ENCODE measurements at places on chromosomes 4 and X.

DNA sequence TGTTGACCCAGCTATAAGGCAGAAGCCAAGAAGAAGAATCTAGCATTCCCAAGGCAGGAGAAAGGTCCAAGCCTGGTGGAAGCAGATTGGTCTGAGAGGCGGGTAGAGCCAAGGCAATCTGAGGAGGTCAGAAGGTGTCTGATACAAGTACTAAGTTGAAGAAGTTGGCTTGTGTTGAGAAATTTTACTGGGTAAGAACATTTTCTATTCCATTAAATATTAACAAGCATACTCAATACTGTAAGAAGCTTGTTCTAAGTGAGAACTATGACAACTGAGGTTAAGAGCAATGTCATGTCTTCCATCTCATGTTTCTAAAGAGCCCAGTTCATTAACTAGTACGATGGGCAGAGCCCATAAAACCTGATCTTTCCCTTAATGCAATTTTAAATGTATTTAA lies 75.0 kb downstream of the FAM13A start:
- no peaks in the 10 kb centered on the region for H3K4me1 ChIP-seq
- no peaks in the 10 kb centered on the region for H3K36me3 ChIP-seq
- H3K27me3 ChIP-seq, result no peaks in the 10 kb centered on the region
- DNase-seq, result no peak
- no peak overlapping the region for H3K4me3 ChIP-seq
- H3K27ac ChIP-seq, result no peak overlapping the region

GRCh38 chrX:9482408-9482807 lies 17.6 kb downstream of the TBL1X start:
- no peak for DNase-seq
- peaks cover 21% of the 10 kb centered on the region for H3K4me1 ChIP-seq
- H3K27ac ChIP-seq, result no peak overlapping the region
- no peak overlapping the region for H3K4me3 ChIP-seq

DNA sequence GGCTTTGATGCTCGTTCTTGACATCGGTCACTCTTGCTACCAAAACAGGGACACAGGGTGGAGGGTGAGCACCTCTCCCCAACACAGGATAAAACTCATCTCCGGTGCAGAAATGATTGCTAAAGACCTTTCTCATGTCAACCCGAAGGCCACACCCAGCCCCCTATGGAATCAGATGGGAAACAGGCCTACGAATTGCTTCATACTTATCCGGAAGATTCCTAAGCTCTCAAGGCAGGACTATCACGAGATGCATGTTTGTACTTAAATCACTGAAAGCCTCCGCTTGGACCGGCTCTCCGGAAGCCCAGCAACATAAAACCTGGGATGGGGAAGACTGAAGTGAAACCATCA lies 74.9 kb downstream of the MTMR1 start:
- H3K4me1 ChIP-seq, result no peaks in the 10 kb centered on the region
- H3K4me3 ChIP-seq, result no peak overlapping the region
- no peak overlapping the region for H3K27ac ChIP-seq
- H3K27me3 ChIP-seq, result no peaks in the 10 kb centered on the region
- H3K36me3 ChIP-seq, result peaks cover 14% of the 10 kb centered on the region

GRCh38 chr4:38703635-38704034 lies 39.6 kb downstream of the KLF3 start:
- no peak overlapping the region for H3K27ac ChIP-seq
- H3K27me3 ChIP-seq, result no peaks in the 10 kb centered on the region
- peaks cover 23% of the 10 kb centered on the region for H3K4me1 ChIP-seq
- no peak for DNase-seq
- no peaks in the 10 kb centered on the region for H3K36me3 ChIP-seq
- H3K4me3 ChIP-seq, result no peak overlapping the region

- no peak for DNase-seq
- no peaks in the 10 kb centered on the region for H3K36me3 ChIP-seq
- no peak overlapping the region for H3K27ac ChIP-seq
- no peaks in the 10 kb centered on the region for H3K27me3 ChIP-seq
Measured at GRCh38 chrX:15546745-15547144, 46.1 kb downstream of the BMX start.

GRCh38 chr4:89586864-89587263 lies 250.1 kb downstream of the SNCA start:
- no peak overlapping the region for H3K27ac ChIP-seq
- H3K36me3 ChIP-seq, result peaks cover 3% of the 10 kb centered on the region
- H3K4me3 ChIP-seq, result no peak overlapping the region
- H3K4me1 ChIP-seq, result no peaks in the 10 kb centered on the region
- H3K27me3 ChIP-seq, result peaks cover 3% of the 10 kb centered on the region
- DNase-seq, result no peak

- no peak for DNase-seq
- H3K4me3 ChIP-seq, result no peak overlapping the region
- no peak overlapping the region for H3K27ac ChIP-seq
- H3K27me3 ChIP-seq, result peaks cover 14% of the 10 kb centered on the region
- H3K4me1 ChIP-seq, result no peaks in the 10 kb centered on the region
Measured at GRCh38 chr4:18512718-18513117, 491.2 kb upstream of the LCORL start.

GRCh38 chrX:43002526-43003203 lies 224.7 kb upstream of the PPP1R2C start:
- DNase-seq, result no peak
- H3K27me3 ChIP-seq, result no peaks in the 10 kb centered on the region
- no peak overlapping the region for H3K4me3 ChIP-seq
- no peaks in the 10 kb centered on the region for H3K4me1 ChIP-seq

DNA sequence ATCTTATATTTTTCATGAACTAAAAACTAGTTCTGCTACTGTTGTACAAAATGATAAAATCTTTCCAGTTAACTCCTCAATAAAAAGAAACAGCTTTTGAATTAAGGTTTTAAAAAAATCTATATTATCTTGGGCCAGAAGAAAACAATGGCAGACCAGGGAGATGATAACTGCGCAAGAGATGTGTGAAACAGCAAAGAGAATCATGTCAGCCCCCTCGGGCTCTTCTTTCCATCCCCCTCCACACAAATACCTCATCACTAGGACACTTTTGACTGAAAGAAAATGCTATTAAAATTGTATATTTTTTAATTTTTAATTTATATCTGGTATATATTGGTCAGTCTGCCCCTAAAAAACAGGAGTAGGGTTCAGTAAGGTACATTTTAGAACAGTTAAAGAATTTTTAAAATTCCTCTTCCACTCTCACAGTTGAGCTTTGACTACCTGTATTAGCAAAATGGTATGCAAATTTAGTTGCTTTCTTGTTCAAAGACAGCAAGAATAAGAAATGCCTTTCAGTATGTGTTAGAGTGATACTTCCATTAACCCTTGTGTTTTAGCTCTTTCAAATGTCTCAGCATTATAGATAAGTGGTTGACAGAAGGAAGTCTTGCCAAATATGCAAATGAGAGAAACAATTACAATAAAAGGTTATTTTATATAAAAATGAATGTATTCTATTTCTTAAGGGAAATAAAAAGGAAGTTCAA lies 36.4 kb upstream of the LCORL start:
- peaks cover 11% of the 10 kb centered on the region for H3K36me3 ChIP-seq
- H3K27me3 ChIP-seq, result peaks cover 53% of the 10 kb centered on the region
- H3K4me3 ChIP-seq, result no peak overlapping the region
- peaks cover 18% of the 10 kb centered on the region for H3K4me1 ChIP-seq

DNA sequence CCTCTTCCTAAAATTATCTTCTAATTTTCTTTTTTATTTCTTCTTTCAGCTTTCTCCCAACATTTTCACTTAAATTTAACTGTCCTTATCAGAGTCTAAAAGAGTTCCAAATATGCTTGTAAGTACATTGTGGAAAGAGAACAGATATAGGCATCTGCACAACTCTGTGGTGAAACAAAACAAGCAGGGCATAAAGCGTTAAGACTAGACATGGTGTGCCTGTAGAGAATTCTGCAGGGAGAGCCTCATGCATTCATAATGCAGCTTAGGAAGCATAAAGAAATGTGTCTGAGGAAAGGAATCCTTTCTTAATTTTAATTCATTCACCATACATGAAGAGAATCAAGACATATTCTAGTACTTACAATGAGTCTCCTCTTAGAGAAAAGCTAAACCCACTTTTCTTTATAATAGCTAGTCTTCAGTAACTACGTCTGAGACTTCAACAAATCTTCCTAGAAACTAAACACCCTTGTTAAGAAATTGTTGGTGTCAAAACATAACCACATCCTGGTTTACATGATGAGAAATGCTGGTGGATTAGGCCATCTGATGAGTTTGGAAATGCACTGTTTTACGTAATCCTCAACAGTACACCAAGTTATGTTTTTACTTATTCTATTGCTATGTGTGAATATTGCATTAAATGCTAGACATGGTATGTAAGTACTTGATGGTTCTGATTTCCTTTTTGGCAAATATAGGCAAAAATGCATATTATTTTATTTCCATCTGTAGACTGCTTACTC lies 307.8 kb upstream of the GIMD1 start:
- no peak overlapping the region for H3K27ac ChIP-seq
- no peaks in the 10 kb centered on the region for H3K4me1 ChIP-seq
- no peaks in the 10 kb centered on the region for H3K27me3 ChIP-seq
- no peaks in the 10 kb centered on the region for H3K36me3 ChIP-seq
- no peak overlapping the region for H3K4me3 ChIP-seq

DNA sequence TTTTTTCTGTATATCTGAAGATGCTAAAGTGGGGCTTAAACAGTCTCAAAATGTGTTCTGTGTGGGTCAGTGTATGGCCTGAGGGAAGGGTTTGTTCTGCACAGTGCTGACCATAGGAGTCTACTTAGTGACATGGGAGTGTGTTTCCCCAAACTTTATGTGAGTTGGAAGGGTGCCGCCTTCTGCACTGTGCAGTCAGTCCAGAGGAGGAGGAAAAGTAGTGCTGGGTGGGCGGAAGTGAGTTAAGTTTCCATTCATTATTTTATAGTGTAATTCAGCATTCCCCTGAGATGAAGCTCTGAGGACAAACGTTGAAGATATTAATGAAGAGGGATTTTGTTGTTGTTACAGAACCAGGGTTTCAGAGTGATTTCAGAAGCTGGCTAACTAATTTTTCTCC lies 2.9 kb downstream of the CHST7 start:
- H3K4me1 ChIP-seq, result peaks cover 44% of the 10 kb centered on the region
- DNase-seq, result no peak
- H3K27ac ChIP-seq, result no peak overlapping the region
- peaks cover 4% of the 10 kb centered on the region for H3K27me3 ChIP-seq
- H3K36me3 ChIP-seq, result peaks cover 4% of the 10 kb centered on the region

GRCh38 chrX:23248187-23248586 lies 86.5 kb upstream of the PTCHD1 start:
- H3K4me3 ChIP-seq, result no peak overlapping the region
- H3K27me3 ChIP-seq, result peaks cover 6% of the 10 kb centered on the region
- no peaks in the 10 kb centered on the region for H3K4me1 ChIP-seq
- H3K27ac ChIP-seq, result no peak overlapping the region
- no peak for DNase-seq
- H3K36me3 ChIP-seq, result no peaks in the 10 kb centered on the region

DNA sequence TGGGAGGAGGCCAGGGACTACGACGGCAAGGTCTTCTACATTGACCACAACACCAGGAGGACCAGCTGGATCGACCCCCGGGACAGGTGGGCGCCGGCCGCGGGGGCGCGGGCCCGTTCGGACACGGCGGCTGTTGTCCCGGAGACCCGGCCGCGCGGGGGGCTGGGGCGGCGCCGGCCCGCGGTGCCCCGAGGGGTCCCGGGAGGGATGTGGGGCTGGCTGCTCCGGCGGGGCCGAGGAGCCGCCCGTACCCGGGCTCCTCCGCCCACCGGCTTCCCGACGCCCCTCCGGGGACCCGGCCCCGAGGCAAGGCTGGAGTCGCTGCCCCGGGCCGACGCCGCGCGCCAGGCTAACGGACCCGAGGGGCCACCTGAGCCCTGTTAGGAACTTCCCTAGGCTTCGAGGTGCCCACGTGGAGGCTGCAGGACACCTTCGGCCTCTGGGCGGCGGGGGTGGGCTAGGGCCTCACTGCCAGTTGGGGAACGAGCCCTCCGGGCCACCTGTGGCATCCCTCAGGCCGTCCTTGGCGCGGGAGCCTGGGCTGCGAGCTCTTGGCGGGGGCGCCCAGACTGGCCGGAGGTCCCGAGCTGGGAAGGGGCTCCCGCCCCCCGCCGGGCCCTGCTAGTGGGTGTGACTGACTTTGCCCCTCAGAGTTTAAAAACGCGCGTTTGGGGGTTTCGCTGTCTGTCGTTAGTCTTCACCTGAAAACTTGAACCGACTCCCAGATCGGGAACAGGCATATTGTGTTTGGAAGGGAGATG lies 660 bp downstream of the WWC2 start:
- no peaks in the 10 kb centered on the region for H3K36me3 ChIP-seq
- peaks cover 24% of the 10 kb centered on the region for H3K27me3 ChIP-seq
- peak overlapping the region; percentile 75 for H3K4me3 ChIP-seq
- peaks cover 10% of the 10 kb centered on the region for H3K4me1 ChIP-seq
- no peak overlapping the region for H3K27ac ChIP-seq

- peak overlapping the region; percentile 97 for H3K4me3 ChIP-seq
- H3K4me1 ChIP-seq, result peaks cover 61% of the 10 kb centered on the region
- no peaks in the 10 kb centered on the region for H3K36me3 ChIP-seq
- H3K27me3 ChIP-seq, result no peaks in the 10 kb centered on the region
Measured at GRCh38 chrX:119686087-119686691, 6.8 kb downstream of the SEPTIN6 start.

DNA sequence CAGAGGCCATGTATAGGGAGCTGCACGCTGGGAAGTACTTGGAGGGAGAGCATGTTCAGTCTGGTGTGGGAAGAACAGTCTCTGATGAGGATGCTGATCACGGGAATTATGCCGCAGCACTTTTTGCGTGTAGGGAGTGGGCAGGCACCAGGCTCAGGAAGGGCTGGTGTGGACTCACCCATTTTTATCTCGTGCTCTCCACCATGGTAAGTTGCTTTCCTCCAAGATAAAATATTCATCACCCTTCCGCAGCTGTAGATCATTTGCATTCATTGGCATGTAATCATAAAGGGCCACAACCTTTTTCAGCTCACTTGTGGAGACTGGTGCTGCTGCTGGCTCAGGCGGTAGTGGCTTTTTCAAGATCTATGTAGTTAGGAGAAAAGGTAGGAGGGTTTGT lies 11.8 kb upstream of the TIMM8A start:
- H3K27me3 ChIP-seq, result no peaks in the 10 kb centered on the region
- H3K4me1 ChIP-seq, result peaks cover 5% of the 10 kb centered on the region

GRCh38 chrX:16148896-16149295 lies 18.4 kb upstream of the MAGEB17 start:
- no peak for DNase-seq
- H3K27ac ChIP-seq, result no peak overlapping the region
- H3K4me3 ChIP-seq, result no peak overlapping the region

- no peak for DNase-seq
- no peaks in the 10 kb centered on the region for H3K36me3 ChIP-seq
- no peaks in the 10 kb centered on the region for H3K27me3 ChIP-seq
- no peak overlapping the region for H3K27ac ChIP-seq
- no peak overlapping the region for H3K4me3 ChIP-seq
Measured at GRCh38 chrX:22105231-22105630, 73.1 kb downstream of the PHEX start.

GRCh38 chrX:136963973-136964372 lies 69.8 kb downstream of the GPR101 start:
- no peaks in the 10 kb centered on the region for H3K36me3 ChIP-seq
- H3K4me1 ChIP-seq, result no peaks in the 10 kb centered on the region
- H3K4me3 ChIP-seq, result no peak overlapping the region
- H3K27me3 ChIP-seq, result no peaks in the 10 kb centered on the region
- no peak for DNase-seq

DNA sequence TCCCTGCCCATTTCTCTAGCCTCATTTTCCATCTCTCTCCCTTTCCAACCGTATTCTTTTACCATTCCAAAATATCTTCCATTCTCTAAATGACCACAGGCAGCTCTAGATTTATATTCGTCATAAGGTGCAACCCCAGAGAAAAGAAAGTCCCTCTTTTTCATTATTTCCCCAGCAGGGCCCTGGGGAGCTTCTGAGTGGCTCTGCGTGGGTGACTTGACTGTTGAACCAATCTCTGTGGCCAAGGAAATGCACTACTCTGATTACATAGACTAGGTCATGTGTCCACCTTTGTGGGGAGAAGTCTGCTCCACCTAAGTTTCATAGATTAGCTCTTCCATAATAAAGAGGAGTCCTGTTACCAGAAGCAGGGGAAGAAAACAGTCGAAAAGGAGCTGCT lies 51.4 kb downstream of the ATOH1 start:
- no peak overlapping the region for H3K27ac ChIP-seq
- no peak for DNase-seq
- no peaks in the 10 kb centered on the region for H3K27me3 ChIP-seq
- H3K36me3 ChIP-seq, result no peaks in the 10 kb centered on the region
